ENCODE measurements at places on chromosomes 1 and 21.

GRCh38 chr1:89352421-89352820, 11.4 kb upstream of the GBP6 start:
- DNase-seq: no peak

DNA sequence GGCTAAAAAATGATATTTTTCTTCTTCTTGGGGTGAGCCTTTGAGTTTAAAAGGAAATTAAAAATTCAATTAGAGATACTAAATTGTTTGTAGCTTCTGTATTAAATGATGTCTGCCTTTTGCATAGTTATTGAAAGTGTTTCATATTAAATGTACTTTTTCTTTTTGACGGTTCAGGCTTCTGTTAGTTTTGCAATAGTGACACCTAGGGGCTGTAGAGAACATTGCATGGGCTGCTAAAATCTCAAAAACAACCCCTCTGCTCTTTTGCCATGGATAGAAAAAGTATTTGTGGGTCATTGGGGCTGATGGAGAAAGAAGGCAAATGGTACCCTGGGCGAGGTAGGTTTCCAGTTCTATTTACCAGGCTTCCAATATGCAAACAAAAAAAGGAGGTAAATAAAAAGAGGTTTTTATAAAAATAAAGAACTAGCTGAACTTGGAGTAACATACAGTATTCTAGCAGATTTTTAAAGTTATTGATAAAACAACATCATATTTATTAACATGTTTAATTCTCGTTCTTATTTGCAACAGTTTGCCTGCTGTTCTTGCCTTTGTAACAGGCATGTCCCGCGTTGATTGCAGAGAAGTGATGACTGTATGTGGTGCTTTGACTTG, 115.4 kb upstream of the HOOK1 start:
- DNase-seq: peak; percentile 32

DNA sequence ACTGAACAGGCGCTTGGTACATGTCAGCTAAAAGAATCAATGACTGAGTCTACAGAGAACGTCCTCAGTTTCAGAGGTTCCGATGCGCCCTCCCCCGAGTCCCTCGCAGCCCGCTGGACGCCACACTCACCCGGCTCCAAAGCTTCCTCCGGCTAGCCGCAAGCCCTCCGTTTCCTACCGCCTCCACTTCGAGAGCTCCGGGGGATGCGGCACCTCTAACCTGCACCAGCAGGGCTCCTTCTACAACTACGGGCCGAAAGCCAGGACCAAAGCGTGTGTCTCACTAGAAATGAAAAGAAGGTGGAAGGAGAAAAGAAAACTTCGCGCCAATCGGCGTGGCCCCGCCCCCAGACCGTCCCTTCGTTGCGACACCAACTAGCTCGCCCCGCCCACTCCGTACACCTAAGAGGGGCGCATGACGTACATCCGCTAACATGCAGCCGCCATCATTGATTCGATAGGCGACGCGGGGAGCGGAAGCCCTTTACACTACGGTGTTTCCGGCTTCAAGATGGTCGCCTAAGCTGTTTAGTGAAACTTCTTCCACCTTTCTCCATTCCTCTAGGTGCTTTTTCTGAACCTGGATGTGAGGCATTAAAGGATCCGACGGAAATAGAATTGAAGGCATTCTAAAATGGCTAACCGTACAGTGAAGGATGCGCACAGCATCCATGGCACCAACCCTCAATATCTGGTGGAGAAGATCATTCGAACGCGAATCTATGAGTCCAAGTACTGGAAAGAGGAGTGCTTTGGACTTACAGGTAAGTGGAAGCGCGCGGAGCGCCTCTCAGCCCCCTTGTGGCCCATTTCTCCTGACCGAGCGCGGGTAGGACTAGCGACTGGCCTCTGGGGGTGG, at the start of the genes ORC1 and PRPF38A:
Gene ORC1 (minus strand): TSS at position 308 of the 859 bp plus-strand sequence. CDS start 2,200 bp downstream, outside the sequence.
Gene PRPF38A (plus strand): TSS at position 487 of the 859 bp plus-strand sequence. CDS start 148 bp downstream, at position 635.
- DNase-seq: peak; percentile 98

- no peak for DNase-seq
Observed at GRCh38 chr1:41380979-41381691, 19.9 kb downstream of the FOXO6 start.

DNA sequence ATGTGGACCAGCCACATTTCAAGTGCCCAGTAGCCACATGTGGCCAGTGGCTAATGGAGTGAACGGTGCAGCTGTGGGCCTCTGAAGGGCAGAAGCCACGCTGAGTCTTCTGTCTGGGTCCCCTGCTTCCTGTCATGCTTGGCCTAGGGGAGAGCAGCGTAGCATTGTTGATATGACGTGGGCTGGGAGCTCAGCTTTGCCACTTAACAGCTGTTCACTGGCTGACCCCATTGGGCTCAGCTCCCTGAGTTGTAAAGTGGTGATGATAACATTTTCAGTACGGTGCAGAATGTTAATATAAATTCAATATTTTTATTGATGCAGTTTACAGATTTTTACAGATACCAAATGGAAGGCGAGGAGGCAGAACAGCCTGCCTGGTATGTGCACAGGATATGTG, 4.5 kb downstream of the PODN start:
- no peak for DNase-seq

DNA sequence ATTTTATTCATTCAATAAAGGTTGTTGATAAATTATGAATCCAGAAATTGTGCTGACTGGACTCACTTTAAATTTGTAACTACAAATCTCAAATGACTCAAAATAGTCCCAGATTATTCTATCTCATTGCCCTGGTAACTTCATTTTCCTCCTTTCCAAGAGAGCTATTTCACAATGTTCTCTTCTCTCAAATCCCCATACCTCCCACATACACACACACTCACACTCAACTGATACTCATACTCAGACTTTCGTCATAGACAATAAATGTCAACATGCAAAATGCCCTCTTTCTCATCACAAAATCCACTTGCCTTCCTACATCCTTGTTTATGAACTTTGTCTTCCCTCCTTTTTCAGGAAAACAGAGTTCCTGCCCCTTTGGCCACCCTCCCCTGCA, 33.3 kb downstream of the EXTL2 start:
- no peak for DNase-seq
